Stimulated activated CD4-positive, alpha-beta T cell treated with anti-CD3 and anti-CD28 coated beads, Interleukin-2, amount 100 ng/mL, for 4 hours (primary cell): ENCODE measurements at places on chromosomes 16 and 17.
A peak's percentile ranks its signal among the peaks of the same experiment; 100 is the strongest.

DNA sequence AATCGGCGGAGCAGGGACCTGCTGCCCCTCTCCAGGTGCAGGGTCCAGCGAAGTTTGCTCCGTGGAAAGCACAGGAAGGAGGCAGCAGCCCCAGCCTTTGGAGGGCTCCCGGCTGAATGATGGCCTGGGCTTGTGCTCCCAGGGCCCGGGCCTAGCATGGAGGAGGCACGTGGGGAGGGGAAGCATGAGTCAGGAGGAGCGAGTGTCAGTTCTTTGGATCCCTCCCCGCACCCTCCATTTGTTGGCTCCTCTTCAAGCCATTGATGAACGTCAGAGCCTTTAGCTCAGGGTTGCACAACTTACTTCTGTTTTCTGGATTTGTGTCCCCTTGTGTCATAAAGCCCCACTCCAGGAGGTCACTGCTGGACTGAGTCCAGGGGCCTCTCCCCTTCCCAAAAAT, 25.8 kb downstream of the TTYH2 start:
- no peak for DNase-seq

GRCh38 chr16:17227278-17227677, 243.5 kb downstream of the XYLT1 start:
- DNase-seq, result no peak

DNA sequence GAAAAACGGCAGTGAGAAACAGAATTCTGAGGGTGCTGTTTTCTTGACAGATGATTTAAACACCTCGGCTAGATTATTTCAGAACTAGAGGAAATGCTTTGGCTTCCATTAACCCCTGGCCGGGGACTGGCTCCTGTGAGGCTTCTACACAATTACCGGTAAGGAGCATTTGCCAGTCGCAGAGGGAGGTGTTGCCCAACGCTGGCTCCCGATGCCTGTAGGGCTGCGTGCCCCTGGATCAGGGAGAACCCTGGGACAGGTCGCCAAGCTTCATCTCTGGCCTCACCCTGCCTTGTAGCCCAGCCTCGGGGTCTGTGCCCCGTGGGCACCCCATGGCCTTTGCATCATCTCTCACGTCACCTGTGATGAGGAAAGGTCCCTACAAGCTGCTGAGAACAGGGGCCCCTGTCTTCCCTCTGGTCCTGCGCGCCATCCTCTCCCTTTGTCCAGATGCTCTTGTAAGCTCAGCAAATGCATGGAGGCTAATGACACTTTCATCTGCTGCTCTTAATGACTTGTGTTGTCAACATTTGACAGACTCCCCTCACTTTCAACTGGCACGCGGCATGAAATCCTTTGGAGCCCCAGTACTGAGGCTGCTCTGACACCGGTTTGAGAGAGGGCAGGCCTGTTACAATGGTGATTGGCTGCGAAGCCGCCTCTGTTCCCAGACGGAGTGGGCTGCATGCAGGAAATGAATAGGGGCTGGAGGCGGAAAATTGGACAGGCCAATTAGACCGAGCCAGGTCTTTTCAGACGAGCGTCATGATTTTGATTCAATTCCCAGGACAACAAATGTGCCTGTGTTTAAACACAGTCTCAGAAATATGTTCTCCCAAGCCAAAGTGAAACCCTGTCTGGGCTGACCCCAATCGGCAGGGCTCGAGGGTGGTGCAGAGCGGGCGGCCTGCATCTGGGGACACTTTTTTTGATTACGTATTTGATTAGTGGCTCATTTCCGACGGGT, 85.5 kb upstream of the DOC2B start:
- no peak for DNase-seq

GRCh38 chr17:49469831-49470810, 25.0 kb upstream of the NGFR start:
- DNase-seq, result no peak

GRCh38 chr16:14117051-14117450, 45.9 kb downstream of the MRTFB start:
- DNase-seq, result no peak

DNA sequence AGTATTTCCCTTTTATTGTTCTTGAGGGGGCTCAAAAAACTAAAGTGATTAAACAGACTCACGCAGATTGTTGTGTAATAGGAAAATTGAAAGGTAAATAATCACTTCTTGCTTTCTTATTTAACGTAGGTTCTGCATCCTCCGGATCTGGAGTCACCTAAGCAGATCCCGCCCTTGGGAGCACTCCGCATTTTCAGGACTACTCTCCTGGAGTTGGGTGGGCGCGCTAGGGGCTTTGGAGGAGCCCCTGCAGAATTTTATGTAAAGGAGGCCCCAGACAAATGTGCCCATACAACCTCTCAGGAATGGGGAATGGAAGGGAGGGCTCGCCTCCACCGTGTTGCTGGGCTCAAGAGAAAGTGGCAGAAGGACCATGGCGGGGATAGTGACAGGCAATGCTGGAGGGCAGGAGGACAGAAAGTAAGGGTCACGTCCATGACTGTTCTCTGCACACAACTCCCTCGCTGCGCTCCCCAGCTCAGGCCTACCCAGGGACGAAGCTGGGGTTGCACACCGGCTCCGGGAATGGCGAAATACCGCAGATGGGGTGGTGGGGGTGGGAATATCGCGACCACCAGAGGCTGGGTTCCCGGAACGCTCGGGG, 8.3 kb downstream of the MT2A start:
- DNase-seq, result no peak

DNA sequence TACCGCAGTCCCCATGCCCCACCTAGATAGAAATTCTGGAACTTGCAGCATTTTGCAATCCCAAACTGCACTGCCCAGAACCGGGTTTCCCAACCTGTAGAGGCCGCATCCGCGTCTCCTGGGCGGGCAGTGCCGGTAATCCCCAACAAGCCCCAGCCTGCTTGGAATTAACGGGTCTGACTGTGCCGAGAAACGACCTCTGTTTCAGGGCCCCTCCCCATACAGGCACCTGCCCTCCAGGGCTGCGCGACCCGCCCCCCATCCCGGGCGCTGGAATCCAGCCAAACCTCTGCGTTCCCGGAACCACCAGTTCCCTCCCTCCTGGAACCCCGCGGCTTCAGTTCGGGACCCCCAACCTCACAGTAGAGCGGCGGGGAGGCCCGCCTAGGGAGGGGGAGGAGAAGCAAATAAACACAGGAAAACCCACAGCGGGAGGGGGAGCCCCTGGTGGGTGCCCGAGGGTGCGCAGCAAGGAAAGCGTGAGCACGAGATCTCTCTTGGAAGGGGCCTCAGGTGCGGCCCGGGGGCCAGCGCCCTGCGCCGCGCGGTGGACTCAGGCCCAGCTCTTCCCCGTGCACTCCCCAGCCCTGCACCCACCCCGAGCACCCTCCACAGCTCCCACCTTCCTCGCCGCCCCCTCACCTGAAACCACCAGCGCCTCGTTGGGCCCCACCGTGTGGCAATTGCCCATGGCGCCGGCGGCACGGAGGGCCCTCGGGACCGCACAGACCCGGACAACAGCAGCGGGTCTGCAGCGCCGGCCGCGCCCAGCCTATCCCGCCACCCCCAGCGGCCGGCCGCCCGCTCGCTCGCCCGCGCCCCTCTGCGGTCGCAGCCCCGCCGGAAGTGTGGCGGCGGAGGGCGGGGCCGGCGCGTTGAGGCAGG, at the start of gene FLOT2:
TSS of gene FLOT2 (minus strand) at position 850 of the 885 bp plus-strand sequence. CDS start at position 691, 159 bp downstream.
- peak; percentile 38 for DNase-seq

DNA sequence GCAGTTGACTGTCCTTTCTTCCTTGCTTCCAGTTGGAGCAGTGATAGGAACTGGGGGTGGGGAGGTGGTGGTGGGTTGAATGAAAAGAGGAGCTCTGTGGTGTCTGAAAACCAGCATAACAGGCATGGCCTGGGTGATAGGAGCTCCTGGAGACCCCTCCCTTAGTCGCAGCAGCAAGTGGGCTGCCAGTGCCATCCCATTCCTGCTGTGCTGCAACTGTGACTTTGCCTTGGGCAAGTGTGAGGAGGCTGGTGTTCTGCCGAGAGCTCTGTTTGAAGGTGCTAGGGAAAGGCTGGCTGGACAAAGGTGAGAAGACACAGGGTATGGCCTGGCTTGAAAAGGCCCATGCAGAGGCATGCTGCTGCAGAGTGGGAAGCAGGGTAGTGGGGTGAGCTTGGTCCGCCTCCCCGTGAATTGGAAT, 2.7 kb upstream of the CDK5R1 start:
- no peak for DNase-seq

GRCh38 chr16:86668136-86668910, 90.0 kb downstream of the FOXL1 start:
- DNase-seq, result no peak

- DNase-seq, result no peak
Observed at GRCh38 chr16:59905606-59906005, 1171.5 kb upstream of the GOT2 start.

DNA sequence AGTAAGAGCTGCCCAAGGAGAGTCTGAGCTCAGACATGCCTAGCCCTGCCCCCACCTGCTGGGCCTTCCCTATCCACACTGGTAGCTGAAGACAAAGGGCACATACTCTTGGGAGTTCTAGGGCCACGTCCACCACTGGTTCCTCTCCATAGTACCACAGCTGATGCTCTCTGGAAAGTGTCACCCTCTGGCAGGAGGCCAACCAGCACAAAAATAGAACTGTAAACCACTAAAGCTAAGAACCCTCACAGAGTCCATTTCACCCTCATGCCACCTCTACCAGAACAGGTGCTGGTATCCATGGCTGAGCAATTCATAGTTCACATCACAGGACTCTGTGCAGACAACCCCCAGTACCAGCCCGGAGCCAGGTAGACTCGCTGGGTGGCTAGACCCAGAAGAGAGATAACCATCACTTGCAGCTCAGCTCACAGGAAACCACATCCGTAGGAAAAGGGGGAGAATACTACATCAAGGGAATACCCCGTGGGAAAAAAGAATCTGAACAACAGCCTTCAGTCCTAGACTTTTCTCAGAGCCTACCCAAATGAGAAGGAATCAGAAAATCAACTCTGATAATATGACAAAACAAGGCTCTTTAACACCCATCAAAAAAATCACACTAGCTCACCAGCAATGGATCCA, 115.3 kb downstream of the CEP112 start:
- no peak for DNase-seq

DNA sequence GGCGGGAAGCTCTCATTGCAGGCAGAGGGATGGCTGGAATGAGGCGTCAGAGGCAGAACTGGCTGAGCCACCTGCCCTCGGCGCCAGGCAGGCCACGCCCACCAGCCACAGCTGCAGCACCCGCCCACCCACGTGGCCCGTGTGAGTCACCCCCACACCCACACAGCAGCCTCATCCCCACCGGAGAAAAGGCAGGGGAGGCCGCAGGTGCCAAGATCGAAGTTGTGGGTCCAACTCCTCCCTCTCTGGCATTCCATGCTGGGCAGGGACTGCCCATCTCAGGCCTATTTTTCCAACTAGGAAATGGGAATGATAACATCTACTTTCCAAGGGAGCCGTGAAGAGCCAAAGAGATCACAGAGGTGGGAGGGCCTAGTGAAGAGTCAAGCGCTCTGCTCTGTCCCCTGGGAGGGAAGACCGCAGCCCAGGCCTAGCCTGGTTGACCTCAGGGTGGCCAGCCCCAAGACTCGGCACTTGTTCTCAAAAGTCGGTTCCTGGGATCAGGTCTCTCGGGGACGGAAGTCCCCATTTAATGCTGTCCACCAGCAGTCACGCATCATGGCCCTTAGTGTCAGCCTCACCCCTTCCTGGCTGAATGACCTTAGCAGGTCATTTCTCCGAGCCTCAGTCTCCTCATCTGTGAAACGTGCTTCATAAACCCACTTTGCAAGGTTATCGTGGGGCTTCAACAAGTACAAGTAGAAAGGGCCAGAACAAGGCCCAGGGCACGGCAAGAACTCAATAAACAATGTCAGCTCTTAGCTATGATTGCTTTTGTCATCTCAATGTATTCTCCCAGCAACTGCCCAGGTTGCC, at the start of gene TRPV3:
TSS of gene TRPV3 (minus strand) at position 45 of the 816 bp plus-strand sequence. CDS start 2,962 bp downstream, outside the sequence.
- DNase-seq, result peak; percentile 60

GRCh38 chr16:88069397-88070168, 118.3 kb downstream of the BANP start:
- no peak for DNase-seq

DNA sequence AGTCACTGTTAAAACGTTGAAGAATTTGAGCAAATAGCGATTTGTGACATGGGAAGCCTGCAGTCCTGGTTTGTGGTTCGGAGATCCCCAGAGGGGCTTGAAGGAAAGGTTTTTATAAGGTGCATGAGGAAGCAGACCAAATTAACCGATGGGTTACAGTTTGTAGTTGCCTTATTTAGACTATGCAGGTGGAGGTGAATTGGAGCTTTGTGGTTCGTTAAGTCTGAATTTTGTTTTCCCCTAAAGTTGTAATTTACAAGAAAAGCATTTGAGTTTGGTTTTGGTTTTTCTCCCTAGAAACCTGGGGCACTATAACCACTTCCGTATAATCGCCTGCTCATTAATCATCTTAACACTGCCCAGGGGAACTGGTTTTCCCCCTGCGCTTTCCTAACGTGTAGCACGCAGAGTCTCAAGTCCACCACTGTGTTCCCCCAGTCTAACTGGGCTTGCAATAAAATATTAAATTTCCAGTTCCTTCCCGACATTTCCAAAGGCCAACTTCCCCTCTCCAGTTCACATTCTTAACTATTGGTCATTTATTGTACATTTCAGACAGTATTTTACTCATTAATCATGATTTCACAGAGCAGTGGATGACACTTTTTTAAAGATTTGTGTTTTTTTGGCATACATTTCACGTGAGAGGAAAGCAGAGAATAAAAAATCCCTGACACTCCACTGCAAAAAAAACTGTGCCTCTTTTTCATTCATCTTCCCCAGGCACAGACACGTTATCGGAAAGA, 932 bp downstream of the ZNF267 start:
- peak; percentile 28 for DNase-seq

DNA sequence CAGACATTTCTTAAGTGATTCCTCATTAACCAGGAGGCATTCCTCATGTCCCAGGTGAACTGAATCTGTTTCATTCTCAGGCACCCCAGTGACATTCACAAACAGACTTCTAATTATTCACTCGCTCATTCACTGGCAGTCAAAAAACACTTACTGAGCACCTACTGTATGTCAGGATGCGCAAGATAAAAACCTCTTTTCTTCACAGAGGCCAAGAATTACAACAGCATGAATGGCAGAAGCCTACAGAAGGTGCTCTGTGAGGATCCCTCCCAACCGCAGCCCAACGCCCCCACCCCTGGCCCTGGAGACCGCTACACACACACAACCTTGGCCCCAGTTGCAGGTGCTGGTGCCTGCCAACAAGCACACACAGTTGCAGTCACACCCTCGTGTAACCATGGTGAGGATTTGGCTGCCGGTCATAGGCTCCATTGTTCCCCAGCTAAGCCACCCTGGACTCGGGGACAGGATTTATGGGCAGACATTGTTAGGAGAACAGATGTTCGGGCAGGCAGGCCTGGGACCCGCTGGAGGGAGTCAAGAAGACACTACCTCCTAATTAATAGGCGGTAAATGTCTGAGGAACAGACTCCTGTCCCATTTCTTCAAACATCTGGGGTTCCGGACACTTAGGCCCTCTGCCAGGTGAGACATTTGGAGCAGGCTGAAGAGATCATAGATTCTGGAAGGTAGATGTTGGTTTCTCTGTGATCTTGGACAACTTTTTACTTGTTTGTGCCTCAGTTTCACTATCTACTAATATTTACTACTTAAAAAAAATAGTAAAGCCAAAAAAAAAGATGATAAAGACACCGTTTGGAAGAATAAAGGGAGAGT, 43.2 kb downstream of the CUEDC1 start:
- DNase-seq, result no peak

GRCh38 chr16:70258946-70259345, 7.2 kb upstream of the EXOSC6 start:
- no peak for DNase-seq
